AML-193 (cell line): ENCODE measurements at places on chromosomes 4 and X.

DNA sequence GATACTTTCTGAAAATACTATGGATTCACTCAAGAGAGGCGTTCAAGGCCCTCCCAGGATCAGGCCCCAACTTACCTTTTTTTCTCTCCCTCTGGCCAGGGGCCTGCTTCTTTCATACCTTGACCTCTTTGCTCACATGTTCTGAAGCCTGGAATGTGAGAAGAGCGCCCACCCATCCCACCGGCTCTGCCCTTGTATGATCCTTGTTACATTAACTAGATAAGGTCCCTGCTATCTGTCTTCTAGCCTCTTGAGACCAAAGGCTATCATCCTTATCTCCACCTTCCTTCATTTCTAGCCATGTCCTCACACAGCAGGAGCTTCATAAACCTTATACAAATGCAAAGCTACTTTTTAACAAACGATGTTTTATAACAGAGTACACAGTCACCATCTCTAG lies 45.9 kb downstream of the PROM1 start:
- DNase-seq: no peak

- no peak for DNase-seq
Observed at GRCh38 chr4:138954428-138954827, 61.2 kb upstream of the NOCT start.

- DNase-seq: no peak
Observed at GRCh38 chr4:152705903-152706302, 26.1 kb upstream of the TMEM154 start.

- peak; percentile 6 for DNase-seq
Observed at GRCh38 chrX:77786365-77786680, 307 bp upstream of the ATRX start.

DNA sequence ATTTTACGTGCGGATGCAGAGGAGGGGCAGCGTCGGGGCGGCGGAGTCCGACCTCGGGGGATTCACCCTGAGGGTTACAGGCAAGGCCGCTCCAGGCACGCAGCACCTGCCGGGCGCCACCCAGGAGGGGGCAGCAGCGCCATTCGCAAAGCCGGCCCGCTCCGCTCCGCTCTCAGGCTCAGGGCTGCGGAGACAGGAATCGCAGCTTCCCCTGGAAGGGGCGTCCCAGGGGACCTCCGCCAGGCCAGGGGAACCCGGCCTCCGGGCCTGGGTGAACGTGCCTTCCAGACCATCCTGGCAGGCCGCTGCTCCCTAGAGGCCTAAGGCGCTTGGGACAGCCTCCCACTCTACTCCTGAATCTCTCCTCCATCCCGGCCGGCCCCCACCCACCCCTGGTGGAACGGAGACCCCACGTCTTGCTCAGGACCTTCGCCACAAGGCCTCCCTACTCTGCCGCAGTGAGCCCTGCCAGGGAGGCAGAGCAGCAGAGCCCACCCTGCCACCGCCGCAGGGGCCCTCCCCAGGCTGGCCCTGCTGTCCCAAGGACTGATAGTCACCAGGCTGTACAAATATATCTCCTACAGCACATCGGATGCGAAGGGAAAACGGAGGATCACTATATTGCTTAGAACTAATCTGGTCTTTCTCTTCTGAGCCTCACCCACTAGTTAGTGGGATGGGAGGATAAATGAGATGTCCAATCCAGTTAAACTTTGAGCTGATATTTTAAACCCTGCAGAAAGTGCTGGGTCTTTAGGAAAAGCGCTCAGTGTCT lies 115.0 kb downstream of the SMIM20 start:
- DNase-seq: no peak
